ENCODE measurements at places on chromosomes 3 and 15. TPM values are rescaled to one million over a fixed set of nuclear protein-coding genes. Genes with fewer than 3 reads are reported as not detected.

DNA sequence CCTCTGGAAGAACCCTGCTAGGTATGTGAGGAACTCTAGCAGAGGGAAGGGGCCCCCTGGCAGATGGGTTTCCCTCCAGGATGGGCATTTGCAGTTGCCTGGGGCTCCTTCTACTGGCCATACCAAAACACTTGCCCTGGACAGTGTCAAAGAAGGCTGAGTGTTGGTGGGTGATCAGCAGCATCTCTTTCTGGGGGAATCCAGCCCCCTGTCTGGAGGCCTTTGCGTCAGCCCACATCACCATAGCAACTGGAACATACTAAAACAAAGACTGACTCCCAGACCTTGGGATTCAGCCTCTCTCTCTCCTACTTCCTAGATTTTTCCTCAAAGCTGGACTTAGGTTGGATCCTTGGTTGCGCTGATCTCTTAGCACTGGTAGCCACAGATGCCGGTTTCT lies 8.1 kb downstream of the CEMIP start:
- no peak for DNase-seq

- no peak for DNase-seq
Observed at GRCh38 chr15:38688761-38689160, 124.1 kb upstream of the RASGRP1 start.

The CGNL1 gene
- 0.36 TPM for total RNA-seq

The LRTM1 gene
- not detected for total RNA-seq
